HEK293T (cell line): ENCODE measurements at places on chromosomes 6 and 20.
A peak's percentile ranks its signal among the peaks of the same experiment; 100 is the strongest.

DNA sequence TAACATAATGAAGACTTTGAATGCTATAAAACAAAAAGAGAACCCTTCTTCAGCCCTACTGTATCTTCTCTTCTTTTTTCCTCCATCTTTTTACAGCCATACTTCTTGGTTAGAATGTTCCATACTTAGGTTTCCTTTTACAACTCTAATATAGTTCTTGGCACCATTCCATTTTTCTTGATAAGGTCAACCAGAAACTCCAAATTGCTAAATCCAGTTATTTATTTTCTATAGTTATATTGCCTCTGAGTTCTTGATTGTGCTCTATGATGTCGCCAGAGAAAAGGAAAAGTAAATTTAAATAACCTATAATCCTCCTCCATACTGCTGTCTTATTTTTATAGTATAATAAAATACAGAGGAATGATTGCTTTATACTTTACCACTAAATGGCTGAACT, 26.7 kb upstream of the COL10A1 start:
- DNase-seq = no peak

GRCh38 chr6:73823832-73824231, 127.8 kb downstream of the CD109 start:
- DNase-seq = no peak

GRCh38 chr20:24851346-24852019, 97.6 kb upstream of the CST7 start:
- no peak for DNase-seq

- no peak for DNase-seq
These were observed 388.0 kb downstream of the RFPL4B start for GRCh38 chr6:112735129-112735528.

DNA sequence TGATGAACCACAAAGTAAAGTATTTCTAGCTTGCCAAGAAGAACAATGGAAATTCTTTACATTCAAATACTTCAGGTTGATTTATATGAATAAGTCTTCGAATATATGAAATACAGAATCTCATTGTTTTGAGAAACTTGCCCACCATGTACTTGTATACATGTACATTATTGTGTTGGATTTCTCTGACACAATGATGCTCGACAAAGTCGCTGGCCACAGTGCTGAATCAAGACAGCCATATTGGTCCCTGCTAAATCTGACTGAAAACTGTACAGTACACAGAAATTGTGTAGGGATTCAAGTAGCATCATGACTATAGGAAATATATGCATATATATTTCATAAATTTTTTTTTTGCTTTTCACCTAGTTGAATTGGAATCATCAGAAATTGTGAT, 13.1 kb upstream of the LIN28B start:
- DNase-seq = no peak

DNA sequence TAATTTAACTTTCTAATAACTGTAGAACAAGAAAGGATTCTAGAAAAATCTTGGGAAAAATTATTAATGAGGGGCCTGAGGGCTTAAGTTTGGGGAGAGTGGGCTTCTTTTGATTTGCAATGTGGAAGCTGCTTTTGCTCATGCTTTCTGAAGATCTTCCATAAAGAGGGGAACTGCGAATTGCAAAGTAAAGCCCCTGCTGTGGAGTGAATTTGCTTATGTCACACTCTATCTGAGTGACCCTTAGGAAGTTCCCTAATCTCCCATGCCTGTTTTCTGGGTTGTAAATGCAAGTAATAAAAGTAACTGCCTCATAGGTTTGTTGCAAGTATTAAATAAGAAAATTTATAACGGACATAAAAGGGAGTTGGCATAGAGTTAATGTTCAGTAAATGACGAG, 301.2 kb downstream of the PLCB1 start:
- no peak for DNase-seq

DNA sequence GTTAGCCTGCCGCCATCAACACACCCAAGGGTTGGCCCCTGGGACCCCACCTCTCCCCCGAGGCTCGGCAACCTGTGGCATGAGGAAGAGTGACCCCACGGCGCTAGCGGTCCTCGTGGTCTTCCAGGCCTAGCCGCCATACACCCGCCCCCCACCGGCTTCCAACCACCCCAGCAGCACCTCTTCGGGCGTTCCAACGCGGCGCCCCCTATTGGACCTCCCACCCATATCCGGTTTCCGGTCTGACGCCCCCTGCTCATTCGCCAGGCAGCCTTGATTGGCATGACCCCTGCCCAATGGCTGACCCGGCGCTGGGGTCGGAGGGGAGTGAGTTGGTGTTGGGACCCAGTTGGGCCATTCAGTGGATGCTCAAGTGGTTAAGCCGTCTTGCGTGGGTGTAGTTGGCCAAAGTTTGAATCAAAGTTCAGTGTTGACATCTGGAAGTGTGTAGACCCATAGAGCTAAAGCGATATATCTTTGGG, at the start of gene GNAS-AS1:
TSS of gene GNAS-AS1 (minus strand) at position 210 of the 482 bp plus-strand sequence.
- DNase-seq = peak; percentile 81

GRCh38 chr6:134722200-134722870, 227.6 kb downstream of the ALDH8A1 start:
- no peak for DNase-seq

DNA sequence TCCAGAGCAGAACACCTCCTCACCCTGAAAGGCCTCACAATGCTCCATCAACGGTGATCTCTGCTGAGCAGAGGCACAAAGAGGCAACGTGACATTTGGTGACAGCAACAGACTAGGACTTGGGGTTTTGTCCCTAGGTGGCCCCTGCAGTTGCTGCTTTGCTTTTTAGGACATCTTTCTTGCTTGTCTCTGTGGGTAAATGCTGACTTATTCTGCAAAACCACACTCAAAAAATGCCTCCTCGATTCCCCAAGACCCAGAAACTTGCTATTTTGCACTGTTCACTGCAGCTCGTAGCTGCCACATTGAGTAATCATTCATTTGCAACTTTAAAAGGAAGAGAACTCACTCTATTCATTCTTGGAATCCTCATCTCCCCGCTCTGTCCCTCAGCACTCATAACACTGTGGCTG, 209.9 kb downstream of the LY86 start:
- DNase-seq = no peak

- DNase-seq = no peak
These were observed 183.8 kb upstream of the TCF21 start for GRCh38 chr6:133705066-133705465.

DNA sequence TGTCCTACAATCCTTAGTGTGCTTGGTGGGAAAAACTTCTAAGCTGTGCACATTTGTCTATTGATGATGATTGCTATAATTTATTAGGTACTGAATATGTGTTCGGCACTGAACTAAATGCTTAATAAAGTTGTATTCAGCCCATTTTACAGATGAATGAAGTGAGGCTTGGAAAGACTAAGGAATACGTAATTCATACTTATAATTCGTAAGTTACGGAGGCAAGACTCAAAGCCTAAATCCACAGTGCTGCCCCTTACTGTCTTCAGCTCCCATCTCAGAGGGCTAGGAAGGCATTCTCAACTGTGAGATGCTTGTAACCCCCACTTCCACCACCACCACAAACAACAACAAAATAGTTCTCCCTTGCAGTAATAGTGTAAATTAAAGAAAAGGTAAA, 171.3 kb downstream of the HS3ST5 start:
- no peak for DNase-seq

GRCh38 chr6:167347226-167347625, 22.3 kb downstream of the TTLL2 start:
- no peak for DNase-seq

DNA sequence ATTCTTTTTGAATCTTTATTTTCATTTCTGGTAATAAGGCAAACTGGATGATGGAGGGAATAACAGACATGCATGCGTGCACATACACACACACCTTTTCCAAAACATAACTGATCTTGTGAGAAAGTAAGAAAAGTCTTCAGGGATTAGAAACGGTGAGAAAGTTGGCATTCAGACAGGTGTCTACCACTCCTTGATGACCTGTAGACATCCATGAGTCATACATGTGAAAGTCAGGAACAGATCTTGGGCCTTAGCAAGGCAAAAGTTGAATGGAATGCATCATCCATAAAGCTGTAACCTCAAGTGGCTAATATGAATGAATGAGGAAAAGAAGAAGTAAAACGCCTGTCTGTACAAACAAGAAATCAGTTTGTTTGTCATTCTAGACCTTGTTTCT, 97.3 kb downstream of the GRIK2 start:
- DNase-seq = no peak

DNA sequence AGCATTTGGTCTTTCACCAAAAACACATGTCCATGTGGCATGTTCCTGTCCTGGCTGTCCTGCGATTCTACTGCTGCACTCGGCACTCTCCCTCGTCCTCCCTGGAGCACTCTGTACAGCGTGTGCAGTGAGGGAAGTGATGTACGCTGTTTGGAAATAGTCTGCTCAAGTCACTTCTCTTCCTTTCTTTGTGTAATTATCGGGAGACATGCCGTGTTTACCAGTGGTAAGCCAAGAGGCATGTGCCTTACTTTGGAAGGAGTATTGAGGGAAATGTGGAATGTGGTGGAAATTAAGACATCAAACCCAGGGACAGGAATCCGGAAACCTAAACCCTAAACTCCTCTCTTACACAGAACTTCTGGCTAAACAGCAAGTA, 268.5 kb upstream of the FOXQ1 start:
- no peak for DNase-seq

- no peak for DNase-seq
These were observed 46.6 kb upstream of the SLC9A8 start for GRCh38 chr20:49765846-49766541.

DNA sequence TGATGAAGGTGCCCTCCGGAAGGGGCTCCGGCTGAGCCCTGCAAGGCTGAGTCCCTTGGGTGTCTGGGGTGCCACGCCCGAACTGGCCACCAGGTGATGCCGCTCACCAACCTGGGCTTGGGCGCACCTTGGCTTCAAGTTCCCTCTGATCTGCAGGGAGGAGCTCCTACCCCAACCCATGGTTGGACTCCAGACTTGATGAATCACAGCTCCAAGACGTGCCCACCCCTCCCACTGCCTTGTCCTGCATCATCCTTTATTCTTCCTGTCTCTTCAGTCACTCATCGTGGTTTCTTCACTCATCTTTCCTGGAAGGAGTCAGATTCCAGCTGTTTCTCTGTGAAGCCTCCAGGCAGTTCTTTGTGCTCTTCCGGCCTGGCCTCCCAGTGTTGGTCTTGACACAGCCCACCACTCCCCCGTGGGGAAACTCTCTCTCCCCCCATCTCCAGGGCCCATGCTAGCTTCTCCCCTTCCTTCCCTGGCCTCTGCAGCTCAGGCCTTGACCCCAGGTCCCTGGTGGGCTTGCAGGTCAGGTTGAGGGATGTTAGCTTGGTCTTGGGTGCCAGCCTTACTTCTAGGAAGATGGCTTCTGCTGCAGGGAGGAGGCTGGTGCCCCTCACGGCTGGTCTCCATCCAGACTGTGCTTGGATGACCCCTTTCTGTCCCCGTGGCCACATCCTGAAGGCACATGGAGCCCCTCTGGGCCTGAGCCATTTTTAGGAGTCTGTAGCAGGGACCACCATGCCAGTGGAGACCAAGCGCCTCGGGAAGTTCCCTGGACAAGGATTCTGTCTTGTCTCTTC, 2.6 kb upstream of the ZBP1 start:
- peak; percentile 71 for DNase-seq

DNA sequence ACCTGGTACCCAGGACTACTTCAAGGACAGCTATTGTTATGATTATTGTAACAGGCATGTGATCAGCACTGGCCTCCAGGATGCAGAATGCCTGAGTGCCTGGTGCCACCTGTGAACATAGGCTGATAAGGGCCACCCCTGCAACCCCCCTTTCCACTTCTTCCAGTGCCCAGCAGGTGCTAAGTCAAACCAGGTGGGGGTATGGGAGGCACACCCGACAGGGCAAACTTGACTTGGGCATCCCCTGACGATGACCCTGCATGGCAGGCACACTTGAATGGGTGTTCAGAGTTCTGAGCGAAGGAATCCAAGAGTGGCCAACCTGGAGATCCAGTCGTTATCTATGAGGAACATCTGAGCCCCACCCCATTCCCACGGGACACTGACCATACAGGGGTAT, 3.4 kb downstream of the ADA start:
- DNase-seq = no peak

DNA sequence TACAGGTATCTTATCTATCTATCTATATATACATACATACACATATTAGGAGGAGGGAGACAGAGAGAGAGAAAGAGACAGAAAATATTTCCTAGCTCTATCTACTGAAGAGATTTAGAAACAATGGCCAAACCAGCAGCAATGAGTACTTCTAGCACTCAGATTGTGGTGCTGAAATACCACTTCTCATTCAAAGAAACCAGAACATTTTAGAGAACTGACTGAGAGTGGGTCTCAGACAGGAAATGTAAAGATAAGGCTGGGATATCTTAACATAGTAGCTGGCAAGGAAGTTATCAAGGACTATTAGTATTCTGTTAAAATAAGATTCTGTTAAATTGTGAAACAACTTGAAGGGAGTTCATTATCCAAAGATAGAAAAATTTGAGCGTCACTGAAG, 57.0 kb downstream of the DNAAF9 start:
- DNase-seq = no peak

GRCh38 chr20:13222319-13222716, 1.2 kb downstream of the ISM1 start:
- DNase-seq = no peak

GRCh38 chr20:52426856-52427255, 235.3 kb upstream of the ZFP64 start:
- no peak for DNase-seq

DNA sequence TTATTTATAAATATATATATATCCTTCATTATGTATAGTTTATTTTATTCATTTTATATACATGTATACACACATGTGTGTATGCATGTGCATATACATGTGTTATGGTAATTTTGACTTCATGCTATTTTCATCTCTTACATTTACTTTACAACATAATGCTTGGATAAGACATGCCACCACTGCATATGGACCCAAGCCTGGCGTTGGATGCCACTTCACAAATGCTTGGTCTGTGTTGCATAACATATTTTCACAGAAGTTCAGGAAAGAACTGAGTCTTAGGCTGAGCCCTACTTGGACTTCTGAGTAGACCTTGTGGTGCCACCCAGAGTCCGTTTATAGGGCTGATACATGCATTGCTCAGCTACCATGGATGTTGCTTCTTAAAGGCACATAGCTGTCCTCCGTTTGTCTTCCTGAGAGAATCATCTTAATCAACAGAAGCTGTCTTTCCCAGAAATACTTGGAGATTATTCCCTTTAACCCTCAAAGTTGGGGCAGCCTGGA, 337.8 kb downstream of the BTBD3 start:
- DNase-seq = no peak

DNA sequence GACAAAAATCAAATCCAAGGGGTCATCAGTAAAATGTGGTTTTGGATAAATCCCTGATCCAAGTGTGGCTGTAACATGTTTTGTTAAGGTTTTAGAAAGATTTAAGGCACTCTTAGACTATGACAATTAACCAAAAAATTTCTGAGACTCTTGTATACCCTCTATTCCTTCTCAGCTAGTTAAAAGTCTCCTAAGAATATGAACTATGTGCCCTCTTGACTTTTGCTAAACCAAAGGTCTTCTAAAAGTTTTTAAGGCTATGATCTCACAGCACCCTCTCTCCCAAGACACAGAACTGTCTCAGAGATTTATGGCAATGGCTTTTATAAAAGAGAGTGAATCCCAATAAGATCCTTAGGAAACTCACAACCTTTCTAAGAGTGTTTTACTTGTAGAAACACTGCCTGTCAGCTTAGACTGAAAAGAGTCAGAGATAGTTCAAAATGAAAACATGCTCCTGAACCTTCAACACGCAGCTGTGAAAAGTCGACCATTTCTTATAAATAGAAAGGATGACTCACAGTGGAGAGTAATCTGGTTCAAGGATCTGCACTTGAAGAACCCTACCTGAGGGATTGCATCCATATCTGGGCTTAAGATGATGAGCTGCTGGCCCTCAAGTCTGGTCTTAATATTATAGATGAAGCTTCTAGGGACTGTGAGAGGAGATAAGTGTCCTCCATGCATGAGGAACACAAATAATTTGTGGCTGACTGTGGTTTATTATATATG, 388.4 kb upstream of the GJE1 start:
- no peak for DNase-seq

GRCh38 chr6:127842562-127842961, 58.3 kb downstream of the THEMIS start:
- no peak for DNase-seq
